ENCODE measurements at places on chromosomes 6 and 20.

GRCh38 chr6:46863791-46864190 is 57.9 kb downstream of the ADGRF5 start:
- DNase-seq: no peak

GRCh38 chr6:122412001-122412400 is 12.5 kb downstream of the HSF2 start:
- no peak for DNase-seq

DNA sequence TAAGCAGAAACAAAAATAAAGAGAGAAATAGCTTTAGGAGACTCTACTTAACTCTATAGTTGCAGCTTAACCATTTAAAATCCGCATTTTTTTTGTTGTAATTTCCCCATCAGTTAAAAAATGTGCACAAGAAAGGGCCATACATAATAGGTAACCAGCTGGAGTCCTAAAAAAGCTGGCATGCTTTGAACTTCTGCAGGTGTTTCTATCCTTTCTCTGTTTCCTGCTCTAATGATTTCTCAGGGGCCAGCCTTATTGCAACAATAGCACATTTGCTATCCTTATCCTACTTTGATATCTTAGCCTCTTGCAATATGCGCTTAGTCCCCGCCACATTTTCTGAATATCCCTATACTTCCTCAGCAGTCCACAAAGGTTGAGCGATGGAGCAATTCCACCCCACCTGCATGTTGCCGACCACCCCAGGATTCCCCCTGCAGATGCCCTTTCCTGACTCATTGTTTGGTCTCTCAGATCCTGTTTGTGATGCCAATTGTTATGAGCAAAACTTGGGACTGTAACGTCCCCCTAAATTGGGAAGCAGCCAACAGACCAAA is 48.5 kb downstream of the TRIM27 start:
- DNase-seq: no peak

GRCh38 chr20:53828088-53828681 is 234.5 kb upstream of the ZNF217 start:
- peak; percentile 73 for DNase-seq

DNA sequence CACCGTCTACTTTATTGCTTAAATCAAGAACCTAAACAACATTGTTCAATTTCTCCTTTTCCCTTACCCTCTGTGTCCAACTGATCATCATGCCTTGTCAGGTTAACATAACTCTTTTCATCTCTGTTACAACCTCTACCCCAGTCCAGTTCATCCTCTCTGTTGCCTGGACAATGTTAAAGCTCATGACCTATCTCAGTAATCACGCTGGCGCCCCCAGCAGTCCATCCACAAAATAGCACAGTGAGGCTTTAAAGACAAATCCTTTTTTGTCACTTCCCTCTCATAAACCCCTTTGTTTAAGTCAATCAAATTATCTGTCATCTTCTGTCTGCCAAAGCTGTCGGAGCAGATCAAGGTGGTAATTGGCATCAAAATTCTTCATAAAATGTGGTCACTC is 140.1 kb downstream of the QKI start:
- DNase-seq: no peak

GRCh38 chr6:57303931-57304681 is 13.3 kb upstream of the PRIM2 start:
- peak; percentile 73 for DNase-seq

GRCh38 chr6:17472653-17473183 is 79.3 kb downstream of the CAP2 start:
- peak; percentile 79 for DNase-seq

GRCh38 chr6:21752054-21752811 is 158.7 kb downstream of the SOX4 start:
- no peak for DNase-seq

GRCh38 chr6:116111552-116112528 is 11.2 kb downstream of the NT5DC1 start:
- DNase-seq: no peak

DNA sequence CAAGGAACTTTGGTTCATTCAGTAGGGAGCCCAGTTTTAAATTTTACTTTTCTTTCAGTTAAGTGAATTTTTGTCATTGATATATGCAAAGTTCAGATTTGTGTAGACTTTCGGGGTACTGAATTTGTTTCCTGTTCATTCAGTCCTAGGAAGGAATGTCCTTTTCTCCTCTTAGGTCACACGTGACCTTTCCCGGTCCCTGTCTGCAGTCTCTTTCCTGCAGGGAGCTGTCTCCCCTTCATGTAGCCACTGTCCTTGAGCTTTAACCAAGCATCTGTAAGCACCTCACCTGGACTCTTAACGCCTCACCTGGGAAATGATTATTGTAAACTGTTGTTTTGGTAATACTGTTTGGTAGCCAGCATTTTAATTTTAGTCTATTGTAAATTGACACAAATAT is 190.7 kb downstream of the ARID1B start:
- DNase-seq: no peak

DNA sequence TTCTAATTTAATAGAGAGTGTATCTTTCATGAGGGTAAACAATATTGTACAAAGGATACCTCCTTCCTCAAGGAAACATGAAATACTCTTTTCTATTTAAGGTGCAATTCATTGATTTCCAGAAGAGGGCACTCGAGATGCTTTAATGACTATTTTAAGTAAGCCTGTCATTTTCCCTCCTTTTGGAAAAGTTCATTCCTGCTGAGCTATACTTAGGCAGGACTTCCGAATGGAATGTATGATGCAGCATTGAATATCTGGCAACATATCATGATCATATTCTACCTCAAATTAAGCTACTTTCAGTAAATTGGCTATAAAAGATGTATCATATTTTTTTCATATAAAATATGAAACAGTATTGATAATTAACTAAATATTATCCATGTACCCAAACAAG is 5.0 kb downstream of the DST start:
- peak; percentile 72 for DNase-seq

- no peak for DNase-seq
These were observed 52.2 kb downstream of the TGM2 start for GRCh38 chr20:38112930-38113294.

- no peak for DNase-seq
These were observed 24.6 kb upstream of the TRPC4AP start for GRCh38 chr20:35117196-35117595.

DNA sequence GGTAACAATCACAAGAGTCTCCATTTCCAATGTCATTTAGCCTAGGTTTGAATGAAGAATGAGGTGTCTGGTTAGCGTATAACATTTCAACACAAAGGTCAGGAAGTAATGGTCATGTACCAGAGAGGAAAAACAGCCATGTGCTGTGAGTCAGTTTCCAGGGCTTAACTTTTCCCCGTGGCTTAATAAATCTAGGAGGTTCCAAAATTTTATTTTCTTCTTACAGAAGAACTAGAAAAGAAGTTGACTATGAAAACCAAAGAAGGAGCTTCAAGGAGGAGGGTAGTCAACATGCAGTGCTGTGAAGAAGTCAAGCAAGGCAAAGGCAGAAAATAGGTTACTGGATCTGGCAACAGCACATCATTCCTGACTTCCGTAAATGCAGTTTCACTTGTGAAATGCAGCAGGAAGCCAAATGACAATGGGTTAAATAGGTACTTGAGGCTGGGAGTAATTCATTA is 8.4 kb upstream of the GABRR2 start:
- DNase-seq: no peak

- peak; percentile 74 for DNase-seq
These were observed 3.0 kb upstream of the FOXO3 start for GRCh38 chr6:108557494-108558371.

- no peak for DNase-seq
These were observed 422.5 kb upstream of the RGS17 start for GRCh38 chr6:153553627-153554026.

DNA sequence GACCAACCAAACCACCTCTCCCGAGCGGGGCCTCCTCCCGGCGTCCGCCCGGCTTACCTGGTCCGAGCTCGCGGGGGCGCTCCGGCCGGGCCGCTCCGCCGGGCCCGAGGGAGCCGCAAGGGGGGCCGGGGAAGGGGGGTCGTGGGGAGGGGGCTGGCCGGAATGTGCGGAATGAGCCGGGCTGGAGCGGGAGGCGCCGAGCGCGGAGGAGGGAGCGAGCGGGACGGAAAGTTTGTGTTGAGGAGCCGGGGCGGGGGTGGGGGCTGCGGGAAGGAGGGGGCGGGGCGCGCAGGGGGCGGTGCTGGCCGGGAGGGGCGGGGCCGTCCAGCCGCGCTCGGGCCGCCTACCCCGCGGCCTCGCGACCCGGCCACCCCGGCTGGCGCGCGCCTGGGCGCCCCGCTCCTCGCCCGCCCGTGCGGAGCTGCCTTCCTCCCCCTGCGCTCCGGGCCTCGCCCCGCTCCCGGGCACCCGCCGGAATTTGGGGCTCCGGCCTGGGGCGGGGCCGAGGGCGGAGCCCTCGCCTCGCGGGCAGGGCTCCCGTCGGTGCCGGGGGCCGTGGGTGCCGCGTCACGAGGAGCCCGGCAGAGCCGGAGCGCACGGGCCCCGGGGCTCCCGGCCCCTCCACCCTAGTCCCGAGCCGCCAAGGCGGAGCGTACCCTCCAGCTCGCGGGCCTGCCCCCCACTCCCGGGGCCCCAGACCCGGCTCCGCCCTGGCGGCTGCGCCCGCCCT is at the start of gene TEAD3:
Gene TEAD3 (minus strand): TSS at position 239 of the 730 bp plus-strand sequence.
- peak; percentile 81 for DNase-seq

- peak; percentile 85 for DNase-seq
These were observed 14.3 kb downstream of the PSMB9 start for GRCh38 chr6:32868257-32868788.

DNA sequence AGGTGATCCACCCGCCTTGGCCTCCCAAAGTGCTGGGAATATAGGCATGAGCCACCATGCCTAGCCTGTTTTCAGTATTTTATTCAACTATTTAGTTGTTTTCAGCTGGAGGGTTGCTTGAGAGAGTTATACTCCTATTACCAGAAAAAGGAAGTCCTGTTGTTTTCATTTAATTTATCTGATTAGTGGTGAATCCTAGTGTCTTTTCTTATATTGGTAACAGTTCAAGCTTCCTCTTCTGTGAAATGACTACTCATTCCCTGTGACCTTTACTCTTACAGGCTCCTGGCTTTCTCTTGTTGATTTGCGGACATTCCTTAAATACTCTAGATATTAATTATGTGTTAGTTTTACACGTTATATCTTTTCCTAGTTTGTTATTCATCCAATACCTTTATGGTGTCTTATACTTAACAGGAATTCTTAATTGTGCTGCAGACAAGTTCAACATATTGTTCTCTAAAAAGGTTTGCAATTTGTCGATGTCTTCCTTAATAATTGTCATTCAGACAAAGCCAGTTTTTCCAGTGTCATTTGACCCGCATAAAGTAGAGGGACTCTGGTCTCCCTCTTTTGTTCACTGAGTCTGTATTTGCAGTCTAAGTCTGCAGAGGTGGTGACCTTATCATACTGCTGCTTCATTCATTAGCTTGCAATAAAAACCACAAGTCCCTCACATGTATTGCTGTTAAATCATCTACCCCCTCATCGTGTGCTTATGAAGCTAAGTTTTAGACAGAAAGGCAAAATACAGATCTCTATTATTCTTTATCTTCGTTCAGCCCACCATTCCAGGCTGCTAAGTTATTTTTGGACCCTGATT is 51.4 kb downstream of the ZBTB9 start:
- no peak for DNase-seq

DNA sequence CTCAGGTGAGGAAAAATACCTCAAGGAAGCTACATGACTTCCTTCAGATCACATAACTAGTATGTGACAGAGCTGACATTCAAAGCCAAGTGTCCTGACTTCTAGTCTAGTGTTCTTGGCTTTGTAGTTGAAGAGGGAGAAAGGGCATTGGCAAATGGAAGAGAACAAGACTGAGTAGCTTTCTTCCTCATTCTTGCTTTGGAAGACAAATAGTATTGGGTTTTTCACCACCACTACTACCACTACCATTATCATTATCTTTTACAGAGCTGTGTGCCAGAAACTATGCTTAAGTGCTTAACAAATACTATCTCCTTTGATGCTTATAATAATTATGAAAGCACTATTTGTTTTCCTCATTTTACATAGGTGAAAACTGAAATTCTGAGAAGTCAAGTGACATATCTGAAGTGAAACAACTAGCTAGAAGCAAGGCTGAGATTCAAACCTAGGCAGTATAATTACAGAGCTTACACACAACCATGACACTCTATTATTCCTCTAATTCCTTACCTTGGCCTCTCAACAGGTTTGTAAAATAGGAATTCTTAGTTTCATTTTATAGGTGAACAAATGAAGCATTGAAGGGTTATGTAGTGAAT is 6.8 kb downstream of the ACSS2 start:
- no peak for DNase-seq
